Tibial nerve (tissue), 4 donors: ENCODE measurements at places on chromosomes 12 and 14. TPM values are rescaled to one million over a fixed set of nuclear protein-coding genes. Genes with fewer than 3 reads are reported as not detected.

GRCh38 chr12:113755098-113755497 lies 211.0 kb downstream of the RBM19 start:
- DNase-seq: no peak

DNA sequence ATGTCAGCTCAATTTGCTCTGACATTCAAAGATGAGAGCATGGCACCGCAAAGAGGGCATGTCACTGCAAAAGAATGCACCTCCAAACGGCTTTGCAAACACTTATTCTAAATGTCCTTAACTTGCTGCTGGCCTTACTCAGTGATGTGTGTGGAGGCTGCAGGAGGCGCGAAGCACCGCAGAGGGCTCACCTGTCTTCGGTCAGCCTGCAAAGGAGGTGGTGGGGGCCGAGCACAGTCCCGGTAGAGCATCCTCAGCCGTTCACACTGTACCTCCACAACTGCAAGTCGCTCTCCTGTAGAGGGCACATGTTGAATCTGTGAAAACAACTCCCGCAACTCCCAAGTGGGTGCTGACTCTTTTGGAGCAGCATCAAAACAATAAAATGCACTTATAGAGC lies 93.8 kb downstream of the TRAFD1 start:
- DNase-seq: no peak

DNA sequence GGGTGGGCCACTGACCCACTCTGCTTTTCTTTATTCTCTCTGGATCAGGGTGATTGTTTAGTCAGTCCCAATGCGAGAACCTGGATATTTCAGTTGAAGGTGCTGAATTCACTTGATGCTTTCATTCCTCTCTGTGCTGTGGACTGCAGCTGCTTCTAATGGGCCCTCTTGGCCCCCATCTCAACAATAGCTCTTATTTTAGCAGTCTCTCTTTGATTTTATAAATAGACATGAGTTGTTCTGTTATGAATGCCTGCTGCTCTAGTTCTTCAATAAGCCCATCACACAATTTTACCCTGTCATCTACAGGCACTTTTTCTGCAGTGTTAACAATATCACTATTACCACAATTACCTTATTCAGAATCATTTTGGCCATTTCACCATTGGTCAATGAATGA lies 54.1 kb upstream of the YARS2 start:
- DNase-seq: no peak

- DNase-seq: no peak
These were observed 231.4 kb upstream of the RTL1 start for GRCh38 chr14:101134851-101135433.

The KRT82 gene
- total RNA-seq: not detected
